ENCODE measurements at places on chromosomes 6 and 20.

DNA sequence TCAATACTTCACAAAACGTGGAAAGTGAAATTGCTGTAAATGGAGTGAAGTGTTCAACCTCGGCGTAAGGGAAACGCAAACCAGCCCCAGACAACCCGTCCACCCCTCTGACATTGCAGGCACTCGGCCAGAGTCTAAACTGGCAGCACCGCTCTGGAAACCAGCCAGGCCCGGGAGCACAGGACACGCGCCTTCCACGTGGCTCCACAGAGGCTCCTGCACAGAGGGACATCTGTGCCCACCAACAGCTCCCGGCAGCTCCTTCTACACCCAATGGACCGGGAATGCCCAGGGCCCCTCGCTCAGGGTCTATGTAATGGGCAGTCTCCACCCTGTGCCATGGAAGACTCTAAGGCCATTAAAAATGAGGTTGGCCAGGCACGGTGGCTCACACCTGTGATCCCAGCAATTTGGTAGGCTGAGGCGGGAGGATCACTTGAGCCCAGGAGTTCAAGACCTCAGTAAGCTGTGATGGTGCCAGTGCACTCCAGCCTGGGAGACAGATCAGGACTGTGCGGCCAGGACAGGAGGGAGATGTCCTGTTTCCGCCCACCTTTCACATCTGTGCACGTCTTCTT is 3.4 kb upstream of the HELZ2 start:
- no peak for DNase-seq

DNA sequence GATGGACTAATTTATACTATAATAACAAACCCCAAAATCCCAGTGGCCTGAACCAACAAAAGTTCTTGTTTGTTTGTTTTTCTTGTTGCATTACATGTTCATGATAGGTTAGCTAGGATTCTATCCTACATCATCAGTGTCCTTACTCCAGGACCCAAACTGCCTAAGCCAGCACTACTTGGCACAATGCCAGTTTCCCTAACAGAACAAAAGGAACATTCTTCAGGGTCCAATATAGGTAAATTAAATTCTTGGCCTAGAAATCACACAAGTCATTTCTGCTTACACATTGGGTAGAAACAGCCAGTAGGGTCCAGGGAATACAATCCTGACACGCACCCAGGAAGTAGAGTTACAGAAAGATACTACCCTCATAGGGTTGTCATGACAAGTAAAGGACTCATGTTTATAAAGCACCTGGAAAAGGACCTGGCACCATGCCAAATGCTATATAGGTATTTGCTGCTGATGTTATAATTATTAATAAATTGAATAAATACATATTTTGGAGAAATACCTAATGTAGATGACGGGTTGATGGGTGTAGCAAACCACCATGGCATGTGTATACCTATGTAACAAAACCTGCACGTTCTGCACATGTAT is 38.8 kb downstream of the RCAN2 start:
- no peak for DNase-seq

- no peak for DNase-seq
These were observed 31.7 kb upstream of the ASXL1 start for GRCh38 chr20:32326504-32326845.

GRCh38 chr6:156718647-156719394 is 58.4 kb upstream of the ARID1B start:
- no peak for DNase-seq

GRCh38 chr6:15500078-15500740 is 162.6 kb downstream of the DTNBP1 start:
- DNase-seq = no peak

Data from right renal pelvis (tissue), 4 donors.